Activated CD4-positive, CD25-positive, alpha-beta regulatory T cell (primary cell): ENCODE measurements at places on chromosomes 6 and 20.

GRCh38 chr6:148980234-148980633 lies 233.4 kb downstream of the UST start:
- DNase-seq: no peak

GRCh38 chr20:22403632-22404361 lies 180.6 kb downstream of the FOXA2 start:
- DNase-seq: no peak

DNA sequence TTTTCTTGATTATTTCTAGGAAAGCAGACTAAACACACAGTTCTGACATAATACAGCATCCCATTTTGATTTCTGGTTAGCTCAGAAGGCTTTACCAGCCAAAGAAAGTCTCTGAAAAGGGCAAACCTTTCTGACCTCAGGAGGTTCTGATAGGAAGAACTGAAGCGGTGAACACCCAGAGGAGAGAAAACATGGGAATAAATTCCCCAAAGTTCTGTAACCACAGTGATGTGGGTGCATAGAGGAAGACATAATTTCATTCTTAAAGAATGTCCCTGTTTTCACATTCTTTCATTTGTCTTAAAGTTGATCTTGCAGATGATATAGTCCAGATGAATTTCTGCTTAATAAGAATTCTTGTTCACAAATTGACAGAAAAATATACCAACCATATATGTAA lies 60.3 kb downstream of the RSPO3 start:
- DNase-seq: no peak

DNA sequence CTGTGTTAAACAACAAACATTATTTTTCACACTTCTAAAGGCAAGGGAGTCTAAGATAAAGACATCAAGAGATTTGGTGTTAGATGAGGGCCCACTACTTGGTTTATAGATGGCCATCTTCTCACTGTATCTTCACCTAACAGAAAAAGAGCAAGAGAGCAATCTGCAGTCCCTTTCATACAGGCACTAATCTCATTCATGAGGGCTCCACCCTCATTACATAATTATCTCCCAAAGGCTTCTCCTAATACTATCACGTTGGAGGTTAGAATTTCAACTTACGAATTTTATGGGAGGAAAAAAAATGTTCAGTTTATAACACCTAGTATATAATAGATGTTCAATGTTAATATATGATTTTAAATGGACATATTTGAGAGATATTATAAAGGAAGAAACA lies 45.6 kb downstream of the HDAC2 start:
- DNase-seq: no peak

DNA sequence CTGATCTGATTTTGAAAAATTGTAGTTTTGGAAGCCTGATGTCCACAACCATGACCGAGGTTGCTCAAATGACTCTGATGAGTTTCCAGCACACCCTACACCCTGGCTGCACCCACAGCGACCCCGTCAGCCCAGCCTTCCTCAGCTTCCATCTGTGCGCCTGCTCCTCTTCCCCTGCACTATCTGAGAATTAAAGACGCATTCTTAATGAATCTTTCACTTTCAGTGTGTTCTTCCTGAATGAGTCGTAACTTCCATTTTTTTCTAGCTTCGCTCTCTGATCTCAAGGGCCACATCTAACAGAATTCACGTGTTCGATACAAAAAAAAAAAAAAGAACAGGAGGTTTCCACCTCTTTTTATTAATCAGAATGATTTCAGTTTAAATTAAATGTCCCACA lies 21.3 kb upstream of the RREB1 start:
- no peak for DNase-seq

- no peak for DNase-seq
Measured at GRCh38 chr20:35432430-35432735, 5.6 kb downstream of the GDF5 start.

DNA sequence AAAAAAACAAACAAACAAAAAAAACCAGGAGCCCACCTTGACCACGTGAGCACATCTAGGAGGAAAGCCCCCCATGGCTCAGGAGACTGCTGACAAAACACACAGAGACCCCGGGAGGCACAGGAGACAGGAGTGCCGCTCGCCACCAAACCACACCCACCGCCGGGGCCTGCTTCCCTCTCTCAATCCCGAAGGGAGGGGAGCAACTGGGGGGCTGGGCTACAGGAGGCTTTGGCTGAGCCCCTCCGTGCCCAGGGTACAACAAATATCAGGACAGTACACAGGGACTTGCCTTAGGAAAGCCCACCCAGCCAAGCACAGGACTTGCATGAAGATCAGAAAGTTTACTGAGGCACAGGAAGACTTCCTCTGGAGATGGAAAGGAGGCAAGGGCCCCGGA lies 102.5 kb downstream of the TAF4 start:
- DNase-seq: no peak

DNA sequence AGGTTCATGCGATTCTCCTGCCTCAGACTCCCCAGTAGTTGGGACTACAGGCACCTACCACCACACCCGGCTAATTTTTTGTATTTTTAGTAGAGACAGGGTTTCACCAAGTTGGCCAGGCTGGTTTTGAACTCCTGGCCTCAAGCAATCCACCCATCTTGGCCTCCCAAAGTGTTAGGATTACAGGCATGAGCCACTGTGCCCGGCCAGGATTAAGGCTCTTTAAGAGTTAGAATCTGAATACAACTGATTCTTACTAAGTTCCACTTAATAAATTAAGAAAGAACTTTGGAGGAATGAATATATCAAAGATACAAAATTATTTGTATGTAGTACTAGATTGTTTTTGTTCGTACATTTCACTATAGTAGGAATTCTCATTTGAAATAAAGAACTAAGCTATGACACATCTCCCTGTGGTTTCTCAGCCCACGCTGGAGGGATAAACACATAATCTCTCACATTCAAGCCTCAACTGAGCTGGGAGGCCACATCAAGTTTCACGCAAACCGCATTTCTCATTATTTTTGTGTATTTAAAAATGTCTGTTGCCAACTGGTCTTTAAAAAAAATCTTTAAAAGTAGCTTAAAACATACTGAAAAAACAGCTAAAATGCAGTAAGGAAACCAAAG lies 34.2 kb downstream of the DTNBP1 start:
- no peak for DNase-seq

- DNase-seq: no peak
Measured at GRCh38 chr6:24394780-24395437, 7.8 kb upstream of the MRS2 start.

- no peak for DNase-seq
Measured at GRCh38 chr20:49426873-49427272, 55.6 kb downstream of the KCNB1 start.

DNA sequence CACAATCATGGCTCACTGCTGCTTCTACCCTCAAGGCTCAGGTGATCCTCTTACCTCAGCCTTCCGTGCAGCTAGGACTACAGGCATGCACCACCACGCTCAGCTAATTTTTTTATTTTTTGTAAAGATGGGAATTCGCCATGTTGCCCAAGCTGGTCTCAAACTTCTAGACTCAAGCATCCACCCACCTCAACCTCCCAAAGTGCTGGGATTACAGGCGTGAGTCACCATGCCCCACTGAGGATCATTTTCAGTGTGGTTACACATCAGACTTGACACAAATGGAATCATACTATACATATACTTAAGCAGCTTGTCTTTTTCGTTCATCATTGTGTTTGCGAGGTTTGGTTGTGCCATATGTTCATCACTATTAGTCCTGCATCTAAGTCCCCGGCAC lies 26.6 kb downstream of the ZC3H12D start:
- DNase-seq: no peak

- DNase-seq: no peak
Measured at GRCh38 chr20:35451295-35451694, 4.1 kb upstream of the CEP250 start.

DNA sequence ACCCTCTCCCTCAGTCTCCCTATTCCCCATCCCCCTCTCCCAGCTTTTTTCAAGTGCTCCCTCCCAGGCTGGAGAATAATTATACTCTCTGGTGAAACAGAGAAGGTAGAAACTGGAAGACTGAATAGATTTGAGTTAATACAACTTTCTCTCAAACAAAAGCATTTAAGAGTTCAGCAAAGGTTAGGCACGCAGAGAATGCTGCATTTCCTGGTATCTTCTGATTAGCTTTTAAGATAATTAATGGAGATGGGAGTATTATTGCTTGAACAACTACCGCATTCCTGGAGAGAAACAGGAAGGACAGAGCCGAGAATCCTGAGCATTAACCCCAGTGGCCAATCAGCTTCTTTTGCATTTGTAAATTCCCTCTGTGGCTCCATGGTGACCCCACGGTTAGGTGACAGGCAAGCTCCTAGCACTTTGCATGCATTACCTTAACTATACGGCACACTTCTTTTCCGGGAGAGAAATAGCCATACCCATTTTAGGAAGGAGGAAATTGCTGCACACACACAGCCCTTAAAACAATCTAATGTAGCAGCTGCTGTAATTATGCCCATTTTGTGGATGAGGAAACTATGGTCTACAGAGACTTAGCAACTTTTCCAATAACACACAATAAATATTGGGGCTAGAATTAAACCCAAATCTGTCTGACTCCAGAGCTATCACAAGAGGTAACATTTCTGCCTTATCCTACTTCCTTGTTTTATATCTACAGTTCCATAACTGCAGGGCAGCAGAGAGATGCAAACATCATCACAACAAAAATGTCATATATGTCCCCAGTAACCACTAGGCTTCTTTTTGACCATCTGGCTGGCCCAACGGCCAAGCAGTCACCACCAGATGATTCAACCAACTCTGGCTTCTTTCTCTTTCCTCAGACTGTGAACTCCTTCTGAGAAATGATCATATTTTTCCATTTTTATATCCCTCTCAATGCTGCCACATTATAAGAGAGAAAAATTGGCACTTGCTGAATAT lies 169.9 kb downstream of the CD24 start:
- no peak for DNase-seq

GRCh38 chr6:137928286-137928685 lies 61.2 kb downstream of the TNFAIP3 start:
- no peak for DNase-seq

DNA sequence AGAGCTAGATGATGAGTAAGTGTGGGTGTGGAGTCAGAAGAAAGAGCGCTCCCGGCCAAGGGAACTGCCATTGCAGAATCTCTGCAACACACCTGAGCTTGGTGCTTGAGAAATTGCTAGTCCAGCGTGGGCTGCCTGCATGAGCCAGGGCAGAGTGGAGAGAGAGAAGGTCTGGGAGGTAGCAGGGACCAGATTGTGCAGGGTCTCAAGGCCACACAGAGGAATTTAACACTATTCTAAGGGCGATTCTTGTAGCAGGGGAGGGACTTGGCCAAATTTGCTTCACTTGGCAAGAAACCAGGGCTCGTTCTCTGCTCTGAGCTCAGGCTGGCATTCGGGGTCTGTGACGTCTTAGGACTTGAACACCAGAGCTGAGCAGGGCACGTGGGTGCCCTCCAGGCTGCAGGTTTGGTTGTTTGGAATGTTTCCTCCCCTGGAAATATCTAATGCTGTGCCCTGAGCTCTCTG lies 53.5 kb downstream of the BCAS4 start:
- no peak for DNase-seq

DNA sequence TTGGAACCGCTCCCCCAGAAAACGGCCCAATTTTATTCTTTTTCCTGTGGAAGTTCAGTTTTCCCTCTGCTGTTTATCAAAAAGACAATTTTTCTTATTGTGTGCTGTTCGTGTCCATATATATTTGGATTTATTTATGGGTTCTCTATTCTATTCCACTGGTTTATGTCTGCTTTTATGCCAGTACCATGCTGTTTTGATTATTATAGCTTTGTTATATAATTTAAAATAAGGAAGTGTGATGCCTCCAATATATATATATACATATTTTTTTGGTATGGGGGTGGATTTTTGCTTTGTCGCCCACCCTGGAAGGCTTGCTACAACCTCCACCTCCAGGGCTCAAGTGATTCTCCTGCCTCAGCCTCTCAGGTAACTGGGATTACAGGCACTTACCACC lies 103.3 kb downstream of the TFAP2B start:
- DNase-seq: no peak

DNA sequence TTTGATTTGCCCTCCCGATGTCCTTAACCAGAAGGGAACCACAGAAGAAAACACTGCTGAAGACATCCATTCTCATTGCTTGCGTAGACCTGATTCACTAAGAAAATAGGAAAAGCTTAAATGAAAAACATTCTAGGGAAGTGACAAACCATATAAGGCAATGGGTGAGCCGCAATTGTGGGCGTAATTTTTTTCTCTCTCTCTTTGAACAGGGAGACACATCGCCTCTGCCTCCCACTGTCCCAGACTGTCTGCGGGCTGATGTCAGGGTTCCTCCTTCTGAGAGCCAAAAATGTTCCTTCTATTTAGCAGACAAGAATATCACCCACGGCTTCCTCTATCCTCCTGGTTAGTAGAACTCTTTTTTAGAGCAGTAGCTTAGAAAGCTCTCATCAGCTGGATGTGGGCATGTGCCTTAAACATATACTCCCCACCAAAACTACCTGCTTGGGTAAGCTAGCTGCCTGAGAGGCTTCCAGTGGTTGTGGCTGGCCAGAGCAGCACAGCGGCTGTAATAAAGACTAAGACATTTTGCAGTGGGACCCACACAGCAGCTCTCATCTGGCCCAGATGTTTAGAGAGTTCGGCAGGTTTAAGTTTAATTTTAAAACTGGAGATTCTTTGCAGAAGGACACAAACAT lies 22.7 kb upstream of the CTAGE9 start:
- no peak for DNase-seq

- no peak for DNase-seq
Measured at GRCh38 chr6:148419430-148419829, 76.8 kb downstream of the SASH1 start.

DNA sequence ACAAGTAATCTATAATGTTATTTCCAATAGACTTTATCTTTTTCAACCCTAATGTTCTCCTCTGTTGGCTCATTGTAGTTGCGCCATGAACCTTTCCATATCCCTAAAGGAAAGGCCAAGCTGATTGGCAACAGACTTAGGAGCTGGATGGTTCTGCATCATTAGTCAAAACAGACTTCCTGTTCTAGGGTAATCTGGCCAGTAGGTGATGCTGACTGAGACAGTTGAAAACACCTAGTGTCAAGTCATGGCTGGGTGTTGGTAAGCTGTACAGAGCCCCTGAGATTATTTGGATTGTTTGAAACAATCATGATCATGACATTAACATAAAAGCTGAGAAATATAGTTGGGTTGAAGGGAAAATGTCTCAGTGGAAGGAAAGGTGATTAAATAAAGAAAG lies 231.4 kb downstream of the PHACTR1 start:
- DNase-seq: no peak

DNA sequence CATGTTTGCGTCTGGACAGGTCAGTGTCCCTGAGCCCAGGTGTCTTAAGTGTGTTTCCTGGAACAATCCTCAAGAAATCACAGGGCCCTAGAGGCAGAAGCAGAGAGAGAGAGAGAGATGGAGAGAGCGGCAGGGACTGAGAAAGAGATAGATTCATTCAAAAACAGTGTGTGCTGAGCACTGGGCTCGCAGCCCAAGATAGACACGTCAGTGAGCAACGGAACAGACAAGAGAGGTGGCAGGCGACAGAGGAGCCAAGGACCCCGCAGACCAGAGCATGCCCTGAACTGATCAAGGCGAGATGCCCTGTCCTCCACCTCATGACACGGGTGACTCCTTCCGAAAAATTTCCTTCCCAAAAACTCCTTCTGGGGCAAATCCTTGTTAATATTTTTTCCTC lies 362.0 kb upstream of the SULF2 start:
- no peak for DNase-seq

- no peak for DNase-seq
Measured at GRCh38 chr6:69868961-69869360, 2.6 kb downstream of the COL19A1 start.
